ENCODE measurements at places on chromosomes 4 and X.

DNA sequence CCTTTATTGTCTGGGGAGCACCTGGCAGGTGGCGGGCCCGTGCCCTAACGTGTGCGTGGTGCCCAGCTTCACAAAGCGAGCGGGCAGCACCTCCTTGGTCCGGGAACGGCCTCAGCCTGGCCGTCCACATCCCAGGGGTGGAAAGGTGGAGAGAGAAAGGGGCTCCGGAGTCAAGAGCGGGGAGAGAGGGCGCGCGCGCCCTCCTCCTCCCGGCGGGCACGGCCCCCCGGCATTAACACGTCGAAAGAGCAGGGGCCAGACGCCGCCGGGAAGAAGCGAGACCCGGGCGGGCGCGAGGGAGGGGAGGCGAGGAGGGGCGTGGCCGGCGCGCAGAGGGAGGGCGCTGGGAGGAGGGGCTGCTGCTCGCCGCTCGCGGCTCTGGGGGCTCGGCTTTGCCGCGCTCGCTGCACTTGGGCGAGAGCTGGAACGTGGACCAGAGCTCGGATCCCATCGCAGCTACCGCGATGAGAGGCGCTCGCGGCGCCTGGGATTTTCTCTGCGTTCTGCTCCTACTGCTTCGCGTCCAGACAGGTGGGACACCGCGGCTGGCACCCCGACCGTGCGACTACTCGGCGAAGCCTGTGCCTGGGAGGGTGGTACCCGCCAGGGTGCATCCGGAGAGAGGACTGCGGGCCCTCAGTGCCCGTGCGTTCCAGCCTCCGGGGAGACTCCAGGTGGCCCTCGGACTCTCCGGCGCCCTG lies at the start of gene KIT:
KIT (plus strand) TSS at position 407 of the 701 bp plus-strand sequence; CDS start at position 465, 58 bp downstream.
- peak; percentile 19 for DNase-seq

DNA sequence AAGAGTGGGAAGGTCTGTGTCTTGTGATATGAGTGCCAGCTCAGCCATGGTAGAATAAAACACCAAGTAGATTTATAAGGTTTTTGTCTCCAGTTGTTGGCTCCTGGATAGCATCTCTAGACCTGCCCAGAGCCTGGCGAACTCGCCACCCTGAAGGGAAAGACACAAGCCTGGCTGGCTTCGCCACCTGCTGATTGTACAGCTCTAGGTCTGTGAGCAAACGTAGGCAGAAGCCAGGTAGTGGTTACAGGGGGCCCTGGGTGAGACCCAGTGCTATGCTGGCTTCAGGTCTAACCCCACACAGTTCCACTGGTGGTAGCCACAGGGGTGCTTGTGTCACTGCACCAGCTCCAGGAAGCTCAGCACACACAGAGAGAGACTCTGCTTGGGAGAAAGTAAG lies 100.5 kb downstream of the BLTP1 start:
- no peak for DNase-seq

GRCh38 chrX:20116087-20116576 lies 575 bp downstream of the MAP7D2 start:
- no peak for DNase-seq

- no peak for DNase-seq
Measured at GRCh38 chr4:144509088-144510015, 136.6 kb upstream of the HHIP start.

DNA sequence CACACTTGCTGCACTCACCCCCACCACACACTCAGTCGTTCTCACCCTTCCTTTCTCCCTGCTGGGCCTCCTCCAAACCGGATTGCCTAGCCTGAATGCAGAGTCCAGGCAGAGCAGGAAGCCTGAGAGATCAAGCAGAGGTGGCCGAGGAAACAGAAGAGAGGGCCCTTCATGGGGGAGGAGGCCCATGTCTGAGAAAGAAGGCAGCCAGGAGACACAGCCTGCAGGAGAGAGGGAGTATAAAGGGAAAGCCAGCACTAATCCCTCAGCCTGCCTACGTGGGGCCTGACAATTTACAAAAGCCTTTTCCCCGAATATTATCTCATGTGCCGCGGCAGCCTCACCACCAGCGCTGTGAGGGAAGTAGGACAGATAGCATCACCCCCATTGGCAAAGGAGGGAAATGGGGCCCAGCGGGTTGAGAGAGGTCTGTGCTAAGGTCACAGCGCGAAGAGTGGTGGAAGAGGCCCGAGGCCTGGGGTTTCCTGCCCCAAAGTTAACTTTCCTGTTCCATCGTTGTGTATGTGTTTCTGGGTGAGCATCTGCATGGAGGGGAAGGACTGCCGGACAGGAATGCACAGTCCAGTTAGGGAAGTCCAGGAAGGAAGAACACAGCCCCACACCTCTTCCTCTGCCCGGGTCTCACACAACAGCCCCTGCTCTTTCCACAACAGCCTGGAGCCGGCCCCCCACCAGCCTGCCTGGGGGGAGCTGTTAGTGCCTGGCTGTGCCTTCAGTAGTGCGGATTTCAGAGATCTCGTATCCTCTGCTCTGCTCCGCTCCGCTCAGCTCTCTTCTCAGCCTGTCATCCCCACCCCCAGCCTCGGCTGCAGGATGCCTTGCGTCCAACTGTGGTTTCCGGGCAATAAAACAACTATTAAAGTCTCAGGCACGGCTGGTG lies 50.9 kb upstream of the BCOR start:
- DNase-seq, result no peak

- DNase-seq, result no peak
Measured at GRCh38 chrX:148214786-148215185, 233.6 kb downstream of the FMR1NB start.

DNA sequence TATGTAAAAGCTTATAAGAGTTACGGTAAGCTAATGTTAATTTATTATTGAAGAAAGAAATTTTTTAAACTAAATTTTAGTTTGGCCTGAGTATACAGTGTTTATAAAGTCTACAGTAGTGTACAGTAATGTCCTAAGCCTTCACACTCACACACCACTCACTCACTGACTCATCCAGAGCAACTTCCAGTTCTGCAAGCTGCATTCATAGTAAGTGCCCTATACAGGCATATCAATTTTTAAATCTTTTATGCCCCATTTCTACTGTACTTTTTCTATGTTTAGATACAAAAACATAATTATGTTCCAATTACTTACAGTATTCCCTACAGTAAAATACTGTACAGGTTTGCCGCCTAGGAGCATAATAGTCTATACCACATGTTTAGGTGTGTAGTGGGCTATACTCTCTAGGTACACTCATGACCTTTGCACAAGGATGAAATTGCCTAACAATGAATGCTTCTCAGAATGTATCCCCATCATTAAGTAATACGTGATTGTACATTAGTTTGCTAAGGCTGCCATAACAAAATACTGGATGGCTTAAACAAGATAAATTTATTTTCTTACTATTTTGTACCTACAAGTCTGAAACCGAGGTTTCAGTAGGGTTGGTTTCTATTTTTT lies 333.8 kb upstream of the PCDH7 start:
- no peak for DNase-seq

DNA sequence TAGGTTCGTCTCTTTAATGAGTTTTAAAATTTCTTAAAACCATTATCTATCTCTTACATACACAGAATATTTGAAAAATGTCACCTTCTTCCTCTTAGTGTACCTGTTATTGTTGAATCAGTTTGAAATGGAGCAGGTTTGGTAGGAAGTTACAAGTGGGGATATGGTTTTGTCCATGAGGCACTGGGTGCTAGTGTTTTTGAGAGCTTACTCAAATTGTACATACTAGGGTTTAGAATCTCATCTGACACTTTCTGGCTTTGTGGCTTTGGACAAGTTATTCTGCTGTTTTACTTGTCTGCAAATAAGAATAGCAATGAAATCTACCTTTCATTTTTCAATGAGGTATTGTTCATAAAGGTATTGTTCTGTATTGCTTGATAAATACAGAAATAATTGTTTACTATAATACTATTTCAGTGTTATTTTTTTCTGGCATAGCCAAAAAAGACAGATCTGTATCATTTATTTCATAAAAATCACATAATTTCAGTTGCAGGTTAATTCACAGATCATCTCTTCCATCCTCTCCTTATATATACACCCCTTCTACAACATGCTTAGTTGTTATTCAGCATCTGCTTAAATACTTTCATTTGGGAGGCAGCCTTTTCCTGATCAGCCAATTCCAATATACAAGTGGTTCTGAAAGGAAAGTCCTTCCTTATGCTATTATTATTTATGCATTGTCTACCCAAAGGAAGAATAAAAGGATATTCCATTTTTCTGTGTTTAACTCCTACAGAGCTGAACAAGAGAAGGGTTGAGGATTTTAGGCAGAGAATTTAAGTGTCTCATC lies 13.3 kb downstream of the NCAPG start:
- no peak for DNase-seq

DNA sequence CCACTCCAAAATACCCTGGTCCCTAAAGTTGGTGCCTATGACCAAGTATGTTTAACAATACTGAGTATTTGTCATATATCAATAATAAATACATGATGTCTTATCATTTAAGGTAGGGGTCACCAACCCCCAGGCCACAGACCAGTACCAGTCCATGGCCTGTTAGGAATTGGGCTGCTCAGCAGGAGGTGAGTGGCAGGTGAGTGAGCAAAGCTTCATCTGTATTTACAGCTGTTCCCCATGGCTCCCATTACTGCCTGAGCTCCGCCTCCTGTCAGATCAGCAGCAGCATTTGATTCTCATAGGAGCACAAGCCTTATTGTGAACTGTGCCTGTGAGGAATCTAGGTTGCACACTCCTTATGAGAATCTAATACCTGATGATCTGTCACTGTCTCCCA lies 126.2 kb downstream of the HNRNPD start:
- DNase-seq, result no peak

GRCh38 chr4:91243132-91243531 lies 1060.6 kb upstream of the GRID2 start:
- DNase-seq, result no peak

DNA sequence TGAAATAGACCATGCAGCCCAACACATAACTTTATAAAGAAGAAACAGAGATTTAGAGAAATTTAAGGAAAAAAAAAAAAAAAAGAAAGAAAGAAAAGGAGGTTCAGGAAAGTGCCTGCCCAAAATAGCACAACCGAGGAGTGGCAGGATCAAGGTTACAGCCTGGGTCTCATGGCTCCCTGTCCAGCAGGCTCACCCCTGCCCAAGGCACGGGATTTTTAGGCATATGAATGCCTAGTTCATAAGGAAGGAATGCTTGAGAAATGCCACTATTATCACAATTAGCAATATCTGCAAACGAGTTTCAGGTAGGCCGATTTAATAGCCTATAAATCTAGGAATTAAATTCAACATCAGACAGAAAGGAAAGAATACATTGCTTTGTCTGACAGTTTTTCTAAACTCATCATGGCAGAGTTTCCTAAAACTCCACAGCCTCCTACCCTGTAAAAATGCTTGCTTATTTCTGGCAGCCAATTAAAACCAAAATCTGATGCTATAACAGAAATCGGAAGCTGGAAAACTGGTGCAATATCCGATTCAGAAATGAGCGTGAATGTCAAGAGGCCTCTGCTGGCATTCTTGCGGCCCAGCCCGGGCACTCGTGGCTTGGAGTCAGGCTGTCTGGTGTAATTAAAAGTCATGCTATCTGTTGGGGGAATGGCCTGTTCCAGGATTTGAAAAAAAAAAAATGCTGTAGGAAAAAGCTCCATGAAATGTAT lies 63.5 kb downstream of the GEMIN8 start:
- DNase-seq, result no peak

GRCh38 chrX:124386401-124386800 lies 40.0 kb downstream of the SH2D1A start:
- no peak for DNase-seq

DNA sequence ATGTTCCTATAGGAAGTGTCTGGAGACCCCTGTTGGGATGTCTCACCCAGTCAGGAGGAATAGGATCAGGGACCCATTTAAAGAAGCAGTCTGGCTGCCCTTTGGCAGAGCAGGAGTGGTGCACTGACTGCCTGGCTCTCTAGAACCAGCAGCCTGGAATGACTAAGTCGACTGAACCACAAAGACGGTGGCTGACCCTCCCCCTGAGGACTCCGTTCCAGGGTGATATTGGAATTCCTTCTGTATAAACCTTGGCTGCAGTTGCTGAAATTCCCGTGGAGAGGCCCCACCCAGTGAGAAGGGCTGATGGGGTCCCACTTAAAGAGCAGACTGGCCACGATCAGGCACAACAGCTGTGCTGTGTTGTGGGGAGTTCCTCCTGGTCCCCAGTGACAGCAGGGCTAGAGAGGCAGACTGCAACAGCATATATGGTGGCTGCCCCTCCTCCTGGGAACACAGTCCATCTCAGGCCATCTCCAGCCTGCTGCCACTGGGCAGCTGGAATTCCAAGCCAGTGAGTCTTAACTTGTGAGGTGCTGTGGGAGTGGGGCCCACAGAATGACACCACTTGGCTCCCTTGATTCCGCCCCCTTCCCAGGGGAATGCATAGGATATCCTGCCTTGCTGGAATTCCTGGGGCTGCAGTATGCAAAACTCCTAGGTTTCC lies 41.8 kb upstream of the RLIM start:
- no peak for DNase-seq

- DNase-seq, result no peak
Measured at GRCh38 chrX:30702736-30703135, 49.5 kb downstream of the GK start.

- no peak for DNase-seq
Measured at GRCh38 chrX:127390316-127390715, 570.8 kb downstream of the PRR32 start.

- DNase-seq, result no peak
Measured at GRCh38 chrX:110418316-110419235, 59.9 kb downstream of the RTL9 start.

- DNase-seq, result no peak
Measured at GRCh38 chrX:13540602-13541001, 28.8 kb upstream of the EGFL6 start.
